ENCODE measurements at places on chromosomes 12 and 14. TPM values are rescaled to one million over a fixed set of nuclear protein-coding genes. Genes with fewer than 3 reads are reported as not detected.

RIPK3 gene
- total RNA-seq, result 0.32 TPM

NYNRIN gene
- 11.6 TPM for total RNA-seq

GNPTAB gene
- total RNA-seq, result 39.3 TPM

GALNT16 gene
- total RNA-seq, result under 0.01 TPM

PLEKHD1 gene
- not detected for total RNA-seq

MUCL1 gene
- not detected for total RNA-seq

TOMM20L gene
- not detected for total RNA-seq

TCL1A gene
- total RNA-seq, result not detected

KCNK13 gene
- not detected for total RNA-seq

NGB gene
- total RNA-seq, result not detected

IFT81 gene
- total RNA-seq, result 24.2 TPM

TCL1B gene
- total RNA-seq, result not detected

PLA2G1B gene
- total RNA-seq, result not detected

GLIPR1L1 gene
- not detected for total RNA-seq

TRIM9 gene
- total RNA-seq, result 0.64 TPM

ACOT6 gene
- under 0.01 TPM for total RNA-seq

TMEM263 gene
- 116 TPM for total RNA-seq

ANO2 gene
- 0.43 TPM for total RNA-seq

TAS2R8 gene
- total RNA-seq, result 0.43 TPM

Data from fibroblast of villous mesenchyme (primary cell).